Eye (tissue), 1 donor: ENCODE measurements at places on chromosomes 7 and 10.

DNA sequence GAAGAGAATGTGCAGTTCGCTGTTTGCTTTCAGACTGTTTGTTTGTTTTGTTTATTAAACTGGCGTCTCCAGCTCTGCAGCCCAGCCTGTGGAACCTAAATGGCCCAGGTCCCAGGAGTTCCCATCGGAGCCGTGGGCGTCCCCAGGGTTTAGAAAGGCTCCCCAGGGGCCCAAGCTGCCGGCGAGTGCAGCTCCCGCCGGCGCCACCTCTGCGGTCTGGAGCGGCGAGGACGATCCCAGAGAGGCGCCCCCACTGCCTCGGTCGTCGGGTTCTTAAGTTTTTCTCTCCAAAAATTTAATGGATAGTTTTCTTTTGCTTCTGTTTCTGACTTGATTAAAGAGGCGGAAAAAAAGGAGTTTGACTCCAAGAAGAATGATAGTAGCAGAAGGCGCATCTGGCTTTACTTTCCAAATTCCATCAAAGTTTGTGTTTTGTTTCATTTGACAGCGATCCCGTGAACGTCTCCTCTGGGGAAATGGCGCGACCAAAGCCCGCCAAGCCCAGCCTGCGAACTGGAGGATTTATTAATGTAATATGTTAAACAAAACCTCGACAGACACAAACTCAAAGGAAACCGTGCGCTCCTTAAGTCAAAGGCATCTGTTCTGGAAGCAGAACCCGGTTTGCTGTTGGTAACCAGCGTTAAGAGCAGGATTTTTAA lies 718 bp upstream of the FZD1 start:
- DNase-seq = no peak

DNA sequence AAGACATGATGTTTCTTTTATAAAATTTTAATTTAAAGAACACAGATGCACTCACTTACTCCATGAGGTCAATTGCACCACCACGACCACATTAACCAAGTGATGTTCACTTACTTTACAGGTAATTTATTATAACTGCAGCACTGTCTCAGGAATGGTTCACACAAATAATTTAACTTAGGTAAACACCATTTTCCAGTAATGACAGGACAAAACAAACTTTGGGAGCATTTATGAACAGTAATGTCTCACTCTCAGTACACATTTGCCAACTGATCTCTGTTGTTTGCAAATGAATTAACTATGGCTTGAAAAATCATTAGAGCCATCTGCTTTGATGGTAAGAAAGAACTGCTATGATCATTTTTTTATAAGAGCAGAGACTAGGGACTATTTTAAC lies 150.4 kb downstream of the ETV1 start:
- no peak for DNase-seq

GRCh38 chr7:157903296-157903695 lies 566.5 kb downstream of the DNAJB6 start:
- DNase-seq = no peak

DNA sequence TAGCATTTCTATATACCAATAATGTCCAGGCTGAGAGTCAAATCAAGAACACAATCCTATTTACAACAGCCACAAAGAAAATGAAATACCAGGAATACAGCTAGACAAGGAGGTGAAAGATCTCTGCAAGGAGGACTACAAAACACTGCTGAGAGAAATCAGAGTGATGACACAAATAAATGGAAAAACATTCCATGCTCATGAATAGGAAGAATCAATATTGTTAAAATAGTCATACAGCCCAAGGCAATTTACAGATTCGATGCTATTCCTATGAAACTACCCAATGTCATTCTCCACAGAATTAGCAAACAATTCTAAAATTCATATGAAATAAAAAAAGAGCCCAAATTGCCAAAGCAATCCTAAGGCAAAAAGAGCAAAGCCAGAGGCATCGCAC lies 116.8 kb upstream of the ZNF32 start:
- no peak for DNase-seq

GRCh38 chr10:60757420-60757895 lies 20.8 kb upstream of the CDK1 start:
- DNase-seq = no peak

- no peak for DNase-seq
These were observed 92.3 kb upstream of the STEAP4 start for GRCh38 chr7:88399036-88399435.

DNA sequence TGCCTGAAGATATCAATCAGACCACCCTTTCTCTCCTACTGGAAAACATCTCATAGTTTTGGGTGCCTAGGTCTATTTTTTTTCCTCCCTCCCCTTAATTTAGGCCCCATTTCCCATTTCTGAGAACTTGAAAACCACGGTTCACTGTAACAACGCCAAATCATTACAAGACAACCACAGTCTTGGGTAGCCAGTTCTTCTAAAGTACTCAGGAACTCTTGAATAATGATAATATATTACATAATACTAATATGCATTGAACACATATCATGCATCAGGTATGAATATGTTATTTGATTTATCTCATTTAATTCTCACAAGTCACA lies 185.1 kb upstream of the ADO start:
- DNase-seq = no peak

DNA sequence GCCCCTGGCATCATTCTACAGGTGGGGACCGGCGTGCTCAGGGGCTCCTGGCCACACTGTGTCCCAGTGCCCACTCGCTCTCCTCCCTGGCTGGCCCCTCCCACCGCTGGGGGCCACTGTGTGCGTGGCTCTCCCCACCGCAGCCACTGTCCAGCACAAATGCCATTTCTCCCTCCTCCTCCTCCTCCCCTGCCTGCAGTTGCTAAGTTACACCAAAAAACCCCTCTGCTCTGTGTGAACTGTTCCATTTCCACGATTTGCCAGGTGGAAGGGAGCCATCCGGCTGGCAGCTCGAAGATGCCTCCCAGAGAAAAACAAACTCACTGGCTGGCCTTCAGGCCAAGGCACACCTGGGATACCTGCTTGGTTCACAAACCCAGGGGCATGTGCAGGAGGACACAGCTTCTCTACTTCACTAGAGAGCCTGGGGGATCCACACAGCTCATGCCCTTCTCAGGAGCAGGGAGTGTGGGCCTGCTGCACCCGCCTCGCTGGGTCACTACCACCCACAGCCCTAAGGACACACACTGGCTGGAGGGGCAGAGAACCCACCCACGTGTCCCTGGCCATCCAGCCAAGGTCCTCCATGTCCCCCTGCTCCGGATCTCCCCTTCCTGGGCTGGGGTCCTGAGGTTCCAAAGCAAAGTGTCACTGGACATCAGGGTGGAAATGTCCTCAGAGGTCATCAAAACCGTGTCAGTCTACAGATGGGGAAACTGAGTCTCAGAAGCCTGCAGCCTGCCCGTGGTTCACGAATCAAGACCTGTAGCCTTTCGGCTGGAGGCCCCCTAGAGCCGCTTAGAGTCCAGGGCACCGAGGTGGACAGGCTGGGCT lies 1.7 kb downstream of the RASGEF1A start:
- peak; percentile 10 for DNase-seq
